ENCODE measurements at places on chromosomes 12 and 14. TPM values are rescaled to one million over a fixed set of nuclear protein-coding genes. Genes with fewer than 3 reads are reported as not detected.

PKP2 gene
- total RNA-seq, result 187 TPM

FAM90A1 gene
- total RNA-seq, result not detected

EID3 gene
- 2.5 TPM for total RNA-seq

TRPV4 gene
- 0.10 TPM for total RNA-seq

PLEKHD1 gene
- total RNA-seq, result 0.05 TPM

SLC10A1 gene
- not detected for total RNA-seq

KRT79 gene
- total RNA-seq, result not detected

SERPINA10 gene
- total RNA-seq, result 0.48 TPM

RFX4 gene
- total RNA-seq, result not detected

RIC8B gene
- total RNA-seq, result 13.9 TPM

SPTB gene
- total RNA-seq, result 0.42 TPM

MYO1H gene
- 0.21 TPM for total RNA-seq

- no peak for DNase-seq
These were observed 36.9 kb downstream of the PSEN1 start for GRCh38 chr14:73173092-73173735.

DNA sequence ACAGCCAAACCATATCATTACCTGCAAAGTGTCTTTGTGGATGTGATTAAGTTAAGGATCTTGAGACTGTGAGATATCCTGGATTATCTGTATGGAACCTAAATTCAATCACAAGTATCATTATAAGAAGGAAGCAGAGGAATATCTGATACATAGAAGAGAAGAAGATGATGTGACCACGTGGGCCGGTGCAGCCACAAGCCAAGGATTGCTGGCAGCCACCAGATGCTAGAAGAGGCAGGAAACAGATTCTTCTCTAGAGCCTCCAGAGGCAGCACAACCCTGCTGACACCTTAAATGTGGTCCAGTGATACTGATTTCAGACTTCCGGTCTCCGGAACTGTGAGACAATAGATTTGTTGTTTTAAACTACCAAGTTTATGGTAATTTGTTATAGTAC, 6.1 kb upstream of the IFI27L2 start:
- DNase-seq, result no peak

DNA sequence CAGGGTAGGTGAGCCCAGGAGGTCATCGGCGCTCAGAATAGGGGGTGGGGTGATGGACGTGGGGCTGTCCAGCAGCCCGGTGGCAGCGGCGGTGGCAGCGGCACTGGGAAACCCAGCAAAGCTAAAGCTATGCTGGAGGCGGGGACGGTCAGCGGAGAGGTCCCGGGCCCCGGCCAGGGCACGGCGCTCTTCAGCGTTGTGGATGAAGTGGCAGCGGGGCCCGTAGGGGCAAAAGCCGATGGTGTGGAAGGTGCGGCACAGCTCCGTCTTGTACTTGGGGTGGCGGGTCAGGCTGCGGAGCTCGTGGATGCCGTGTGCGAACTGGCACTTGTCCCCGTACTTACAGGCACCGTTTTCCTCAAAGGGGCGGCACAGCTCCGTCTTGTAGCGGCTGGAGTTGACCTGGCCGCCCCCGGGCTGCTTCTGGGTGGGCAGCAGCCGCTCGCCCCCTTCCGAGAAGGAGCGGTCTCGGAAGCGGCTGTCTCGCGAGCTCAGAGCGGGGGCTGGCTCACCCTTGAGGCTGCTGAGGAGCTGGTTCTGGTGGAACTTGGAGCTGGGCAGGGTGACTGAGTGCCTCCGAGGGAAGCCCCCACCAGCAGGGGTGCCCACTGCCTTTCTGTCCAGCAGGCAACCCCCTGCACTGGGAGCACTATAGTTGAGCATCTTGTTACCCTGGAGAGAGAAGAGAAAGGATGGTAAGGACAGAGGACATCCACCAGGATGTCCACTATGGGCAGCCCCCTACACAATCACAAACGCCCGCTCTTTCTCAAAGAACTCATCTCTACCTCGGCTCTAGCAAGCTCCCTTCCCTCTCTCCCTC, 2.8 kb downstream of the ZFP36L1 start:
- peak; percentile 52 for DNase-seq

- peak; percentile 17 for DNase-seq
These were observed 184.4 kb downstream of the KIF26A start for GRCh38 chr14:104322531-104323366.

DNA sequence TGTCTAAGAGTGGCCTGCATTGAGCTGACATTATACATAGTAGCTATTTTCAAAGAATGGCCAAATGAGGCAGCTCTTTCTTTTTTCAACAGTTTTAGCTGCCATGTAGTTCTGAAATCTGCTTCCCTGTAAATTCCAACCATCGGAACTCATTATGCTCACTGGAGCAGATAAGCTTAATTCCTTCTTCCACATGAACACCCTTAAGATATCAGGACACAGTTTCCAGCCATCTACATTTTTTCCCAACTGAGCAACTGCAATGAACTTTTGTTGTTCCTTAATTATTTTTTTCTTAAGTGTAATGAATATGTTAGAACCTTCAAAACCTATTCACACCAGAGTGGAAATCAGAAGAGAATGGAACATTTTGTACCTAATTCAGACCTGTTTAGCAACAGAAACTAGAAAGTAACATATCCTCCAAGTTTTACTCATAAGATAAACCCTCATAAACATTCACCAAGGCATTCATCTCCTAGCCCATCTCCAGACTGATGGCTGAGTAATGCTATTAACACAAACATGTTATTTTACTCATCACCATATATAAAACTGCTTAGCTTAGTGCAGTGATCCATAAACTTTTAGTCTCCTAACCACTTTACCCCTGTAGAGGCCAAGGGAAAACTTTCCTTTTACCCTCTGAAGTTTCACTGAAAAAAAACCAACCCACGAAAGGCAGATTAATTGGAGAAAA, 296.1 kb upstream of the SYT1 start:
- no peak for DNase-seq

GRCh38 chr12:7750350-7750749, 3.2 kb upstream of the CLEC4C start:
- no peak for DNase-seq

GRCh38 chr12:59408431-59408830, 187.4 kb upstream of the SLC16A7 start:
- no peak for DNase-seq

DNA sequence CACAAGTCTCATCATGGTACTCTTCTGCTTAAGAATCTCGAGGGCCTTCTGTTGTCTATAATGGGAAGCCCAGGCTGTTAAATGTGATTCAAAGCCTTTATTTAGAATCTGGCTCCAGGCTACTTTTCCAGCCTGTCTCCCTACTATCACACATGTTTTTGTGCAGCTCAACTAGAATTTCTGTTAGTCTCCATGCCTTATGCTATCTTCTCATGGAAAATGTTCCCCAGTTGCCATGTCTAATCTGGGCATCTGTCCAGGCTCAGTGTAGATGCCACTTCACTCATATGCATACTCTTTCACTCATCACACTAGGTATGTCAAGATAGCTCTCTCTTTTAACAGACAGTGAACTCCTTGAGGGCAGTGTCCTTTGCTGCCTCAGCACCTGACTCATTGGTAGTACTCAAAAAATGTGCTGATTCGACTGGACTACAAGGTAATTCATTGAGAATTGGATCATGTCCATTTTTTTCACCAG, 145.3 kb downstream of the TTLL5 start:
- DNase-seq, result no peak

DNA sequence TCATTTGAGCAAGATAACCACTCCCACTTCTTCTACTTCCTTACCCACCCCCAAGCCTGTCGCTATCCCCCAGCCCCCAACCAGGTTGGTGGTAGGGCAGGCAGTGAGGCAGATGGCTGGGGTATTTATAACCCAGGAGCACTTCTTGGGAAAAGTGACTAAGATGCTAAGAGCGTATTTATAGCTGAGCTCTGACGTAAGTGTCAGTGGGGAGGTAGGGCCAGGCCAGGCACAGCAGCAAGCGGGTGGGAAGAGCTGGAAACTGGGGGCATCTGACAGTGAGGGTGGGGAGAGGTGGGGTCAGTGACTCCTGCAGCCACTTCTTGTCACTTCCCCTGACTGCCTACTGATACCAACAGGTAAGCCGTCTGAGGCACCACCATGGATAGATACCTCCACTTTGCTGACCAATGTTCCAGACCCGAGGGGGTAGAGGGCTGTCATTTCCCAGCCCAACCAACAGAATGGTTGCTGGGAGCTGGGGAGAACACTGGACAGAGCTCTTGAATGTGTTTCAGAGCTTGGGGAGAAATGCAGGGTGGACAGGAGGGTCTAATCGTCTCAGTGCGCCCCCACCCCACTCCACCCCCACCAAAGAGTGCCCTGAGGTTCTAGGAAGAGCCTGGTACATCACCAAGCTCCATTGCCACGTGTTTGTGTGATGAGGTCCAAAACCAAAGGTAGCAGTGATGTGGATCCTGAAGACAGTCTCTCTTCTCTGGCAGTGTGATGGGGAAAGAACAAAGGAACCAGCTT, 2.7 kb upstream of the INHBE start:
- DNase-seq, result no peak

GRCh38 chr14:87869619-87870583, 123.1 kb downstream of the GALC start:
- no peak for DNase-seq

GRCh38 chr12:92581604-92582003, 121.2 kb upstream of the PLEKHG7 start:
- no peak for DNase-seq

- no peak for DNase-seq
These were observed 16.8 kb upstream of the KRT80 start for GRCh38 chr12:52208424-52209165.

- no peak for DNase-seq
These were observed 60.6 kb downstream of the SPRING1 start for GRCh38 chr12:116677202-116677661.

DNA sequence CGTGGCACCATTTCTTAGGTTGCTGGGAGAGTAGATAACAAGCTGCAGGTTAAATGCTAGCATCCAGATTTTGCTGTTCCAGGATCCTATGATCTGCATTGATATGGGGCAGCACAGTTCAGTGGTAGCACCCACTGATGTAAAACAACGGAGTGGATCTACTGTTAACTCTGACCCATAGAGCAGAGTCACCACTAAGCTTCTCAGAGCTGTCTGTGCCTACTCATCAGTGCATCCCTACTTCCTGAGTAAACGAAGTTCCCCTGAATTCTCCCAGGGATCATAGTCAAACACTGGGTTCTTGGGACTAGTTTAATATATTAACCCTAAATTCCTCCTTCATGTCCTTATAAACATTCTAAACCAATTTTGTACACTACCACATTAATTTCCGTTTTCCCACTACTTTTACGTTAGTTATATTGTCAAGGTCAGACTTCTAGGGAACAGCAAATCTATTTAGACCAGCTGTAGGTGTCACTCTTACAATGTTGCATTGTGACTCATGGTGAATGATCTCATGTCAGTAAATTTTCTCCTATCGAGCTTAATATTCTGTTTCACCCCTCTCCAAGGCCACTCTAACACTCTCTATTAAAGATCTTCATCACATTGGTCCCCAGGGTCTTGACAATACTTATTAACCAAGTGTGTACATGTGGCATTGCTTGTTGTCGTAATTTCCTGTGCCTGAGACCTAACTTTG, 10.3 kb downstream of the RERGL start:
- no peak for DNase-seq

GRCh38 chr14:61563162-61563511, 132.2 kb upstream of the HIF1A start:
- no peak for DNase-seq

DNA sequence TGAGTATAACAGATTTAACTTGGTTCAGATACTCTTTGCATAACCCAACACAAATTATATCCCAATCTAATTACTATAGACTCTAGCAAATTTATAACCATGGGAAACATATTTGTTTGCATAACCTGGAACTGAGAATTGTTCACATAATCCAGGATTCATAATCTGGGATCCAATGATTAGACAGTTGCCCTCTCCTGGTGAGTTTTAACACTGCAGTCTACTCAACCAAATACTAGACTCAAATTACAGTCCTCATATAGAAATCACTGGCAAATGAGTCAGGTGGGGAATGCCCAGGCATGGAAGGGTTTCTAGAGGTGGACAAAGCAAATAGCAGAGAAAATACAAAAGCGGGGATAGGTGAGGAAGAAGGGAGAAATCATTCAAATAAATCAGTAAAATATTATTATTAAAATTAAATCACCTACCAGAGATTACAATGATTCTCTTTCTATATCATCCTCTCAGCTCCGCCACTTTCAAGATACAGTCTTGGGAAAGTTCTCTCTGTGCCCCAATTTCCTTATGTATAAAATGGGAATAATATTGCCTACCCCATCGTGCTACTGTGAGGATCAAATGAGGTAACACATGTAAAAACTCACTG, 9.4 kb downstream of the GCH1 start:
- no peak for DNase-seq

DNA sequence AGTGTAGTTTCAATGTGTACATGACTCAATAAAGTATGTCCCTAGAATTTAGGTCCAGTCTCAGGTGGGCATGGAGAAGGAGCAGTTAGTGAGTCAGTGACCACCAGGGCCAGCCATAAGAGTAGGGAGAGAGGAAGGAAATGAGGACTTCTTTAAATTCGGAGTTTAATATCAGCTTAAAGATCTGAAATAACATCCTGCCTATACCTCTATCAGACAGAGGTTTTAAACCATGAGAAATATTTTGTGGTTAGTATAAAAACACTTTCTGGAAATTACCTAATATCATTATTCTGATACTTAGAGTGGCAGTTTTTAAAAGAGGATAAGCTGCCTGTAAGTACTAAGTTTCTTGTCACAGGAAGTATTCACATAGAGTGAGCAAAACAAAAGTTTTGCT, 61.7 kb upstream of the ST8SIA1 start:
- DNase-seq, result no peak

DNA sequence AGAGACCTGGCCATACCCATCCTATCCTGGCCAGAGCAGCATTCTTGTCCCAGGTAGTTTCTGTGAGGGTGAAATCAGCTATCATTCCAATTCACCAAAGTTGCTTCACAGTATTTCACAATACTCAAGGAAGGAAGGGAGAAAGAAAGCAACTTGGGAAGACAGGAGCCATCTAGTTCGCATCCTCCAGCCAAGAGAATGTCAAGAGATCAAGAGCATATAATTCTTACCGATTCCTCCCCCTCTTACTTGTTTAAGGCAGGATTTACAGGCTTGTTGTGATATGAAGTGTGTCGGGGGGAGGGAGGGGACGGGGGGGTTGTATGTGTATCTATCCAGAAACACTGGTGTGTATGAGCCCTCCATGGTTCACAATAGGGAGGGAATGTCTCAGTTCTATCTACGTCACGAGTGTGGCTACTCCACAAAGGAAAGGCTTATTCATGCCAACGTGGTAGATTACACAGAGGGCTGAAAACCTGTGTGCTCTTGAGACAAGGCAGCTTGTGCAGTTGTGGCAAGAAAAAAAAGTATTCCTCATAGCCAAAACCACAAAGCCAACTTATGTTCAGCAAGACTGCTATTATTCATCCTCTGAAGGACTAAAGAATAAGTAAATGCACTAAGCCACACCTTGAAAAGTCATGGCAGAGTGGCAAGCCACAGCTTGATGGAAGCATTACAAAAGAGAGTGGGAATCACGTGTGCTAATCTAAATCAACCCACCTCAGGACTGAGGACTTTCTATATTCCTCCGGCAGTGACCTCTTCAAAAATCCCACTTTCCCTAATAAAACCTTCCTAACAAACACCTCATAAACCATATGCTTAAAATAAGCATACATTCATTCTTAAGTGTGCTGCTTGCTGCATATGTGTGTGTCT, 35.0 kb downstream of the CORO1C start:
- no peak for DNase-seq

DNA sequence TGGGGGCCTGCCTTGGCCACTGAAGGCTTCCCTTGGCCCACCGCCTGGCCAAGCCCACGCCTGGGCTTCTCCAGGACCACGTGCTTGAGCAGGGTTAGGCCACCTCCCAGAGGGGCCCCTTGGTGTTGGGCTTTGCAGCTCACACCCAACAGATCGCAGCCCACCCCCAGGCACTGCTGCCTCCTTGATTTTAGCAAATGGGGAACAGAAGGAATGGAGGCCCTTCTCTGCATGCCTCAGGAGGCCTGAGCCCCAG, 23.3 kb downstream of the RAB35 start:
- no peak for DNase-seq
